ENCODE measurements at places on chromosomes 2 and 18.

DNA sequence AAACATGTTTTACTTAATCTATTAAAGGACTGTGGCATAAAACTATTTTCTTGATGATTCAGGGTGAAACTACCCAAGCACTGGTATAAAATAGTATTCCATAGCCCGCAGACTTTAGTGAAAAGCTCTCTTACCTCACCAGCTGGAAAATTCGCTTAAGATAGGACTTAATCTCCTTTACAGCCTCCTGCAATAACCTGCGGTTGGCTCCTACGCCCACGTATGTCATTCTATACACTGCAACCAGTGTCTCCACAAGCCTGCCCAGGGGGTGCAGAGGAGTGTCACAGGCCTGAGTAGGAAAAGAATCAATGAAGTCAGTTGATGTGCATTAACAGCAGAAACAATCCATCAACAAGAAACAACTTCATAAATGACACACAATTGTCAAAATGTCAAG is 11.3 kb upstream of the MPP4 start:
- no peak for DNase-seq

DNA sequence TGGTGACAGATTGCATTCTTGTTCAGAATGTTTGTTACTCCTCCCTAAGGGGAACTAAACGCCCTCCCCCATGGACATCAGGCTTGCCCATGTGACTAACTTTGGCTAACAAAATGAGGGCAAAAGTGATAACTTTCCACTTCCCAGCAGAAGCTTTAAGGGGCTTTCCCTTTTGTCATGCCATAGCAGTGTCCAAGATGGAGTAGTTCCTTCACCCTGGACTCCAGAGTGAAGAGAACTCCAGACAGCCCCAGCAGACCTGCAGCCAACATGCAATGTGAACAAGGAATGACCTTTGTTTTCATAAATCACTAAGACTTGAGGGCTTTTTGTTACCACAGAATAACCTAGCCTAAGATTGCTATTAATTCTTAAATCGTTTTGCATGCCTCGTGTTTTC is 163.5 kb downstream of the ZEB2 start:
- DNase-seq, result no peak

DNA sequence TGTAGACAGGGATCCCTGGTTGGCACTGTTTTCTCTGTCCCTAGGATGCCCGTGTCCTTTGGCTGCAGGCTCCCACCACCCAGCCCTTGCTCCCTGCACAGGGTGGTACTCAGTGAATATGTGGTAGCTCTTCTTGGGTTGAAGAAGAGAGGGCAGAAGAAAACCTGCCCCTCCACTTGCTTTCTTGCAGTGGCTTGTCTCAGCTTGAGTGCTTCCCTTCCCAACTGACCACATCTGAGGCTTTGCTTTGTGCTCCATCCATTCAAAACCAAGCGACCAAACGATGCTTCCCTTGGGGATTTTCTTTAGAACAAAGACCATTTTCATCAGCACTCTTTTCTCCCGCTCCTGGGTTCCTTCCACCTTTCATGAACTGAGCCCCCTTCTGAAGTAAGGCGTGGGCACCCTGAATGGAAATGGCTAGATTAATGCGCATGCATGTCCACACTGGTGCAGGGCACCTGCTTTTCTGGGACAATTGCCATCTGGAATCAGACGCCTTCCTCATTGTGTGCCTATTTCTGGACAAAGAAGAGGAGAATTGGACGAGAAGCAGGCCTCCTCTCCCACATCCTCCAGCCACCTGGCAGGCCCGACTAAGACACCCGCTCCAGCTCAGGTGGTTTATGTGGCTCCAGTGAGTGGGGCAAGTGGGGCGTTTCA is 59.1 kb downstream of the ARL4C start:
- DNase-seq, result no peak

GRCh38 chr18:48781988-48782363 is 168.8 kb downstream of the SMAD7 start:
- DNase-seq, result no peak

DNA sequence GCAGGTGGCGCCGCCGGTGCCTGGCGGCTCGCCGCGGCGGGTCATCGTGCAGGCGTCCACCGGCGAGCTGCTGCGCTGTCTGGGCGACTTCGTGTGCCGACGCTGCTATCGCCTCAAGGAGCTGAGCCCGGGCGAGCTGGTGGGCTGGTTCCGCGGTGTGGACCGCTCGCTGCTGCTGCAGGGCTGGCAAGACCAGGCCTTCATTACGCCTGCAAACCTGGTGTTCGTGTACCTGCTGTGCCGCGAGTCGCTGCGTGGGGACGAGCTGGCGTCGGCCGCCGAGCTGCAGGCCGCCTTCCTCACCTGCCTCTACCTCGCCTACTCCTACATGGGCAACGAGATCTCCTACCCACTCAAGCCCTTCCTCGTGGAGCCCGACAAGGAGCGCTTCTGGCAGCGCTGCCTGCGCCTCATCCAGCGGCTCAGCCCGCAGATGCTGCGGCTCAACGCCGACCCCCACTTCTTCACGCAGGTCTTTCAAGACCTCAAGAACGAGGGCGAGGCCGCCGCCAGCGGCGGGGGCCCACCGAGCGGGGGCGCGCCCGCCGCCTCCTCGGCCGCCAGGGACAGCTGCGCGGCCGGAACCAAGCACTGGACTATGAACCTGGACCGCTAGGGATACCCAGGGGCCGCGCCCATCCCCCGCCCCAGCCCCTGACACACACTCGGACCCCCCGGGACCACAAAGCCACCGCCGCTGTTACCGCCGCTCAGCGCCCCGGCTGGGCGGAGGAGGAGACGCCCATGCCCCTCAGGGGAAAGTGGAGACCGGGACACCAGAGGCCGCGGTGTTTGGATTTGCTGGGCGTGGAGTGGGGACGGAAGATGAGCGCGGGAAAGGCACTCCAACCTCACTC is 1.1 kb downstream of the CDK5R2 start:
- DNase-seq, result no peak

- DNase-seq, result no peak
Measured at GRCh38 chr2:109533823-109534222, 79.9 kb downstream of the SEPTIN10 start.

DNA sequence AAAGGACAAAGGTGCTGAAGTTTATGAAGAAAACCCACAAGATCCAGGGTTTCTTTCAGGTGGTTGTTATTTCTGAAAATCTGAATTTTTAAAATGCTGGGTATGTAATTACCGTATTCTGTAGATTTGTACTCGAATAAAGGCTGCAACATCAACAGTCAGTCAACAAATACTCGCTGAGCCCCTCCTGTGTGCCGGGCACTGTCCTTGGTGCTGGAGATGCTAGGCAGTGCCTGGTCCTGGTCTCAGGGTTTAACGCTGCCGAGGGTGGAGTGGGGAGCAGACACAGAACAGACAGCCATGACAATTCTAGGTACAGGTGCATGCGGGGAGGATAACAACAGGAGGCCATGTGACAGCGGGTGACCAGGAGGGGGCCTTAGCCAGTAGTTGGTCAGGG is 27.2 kb upstream of the PDIA6 start:
- DNase-seq, result no peak

DNA sequence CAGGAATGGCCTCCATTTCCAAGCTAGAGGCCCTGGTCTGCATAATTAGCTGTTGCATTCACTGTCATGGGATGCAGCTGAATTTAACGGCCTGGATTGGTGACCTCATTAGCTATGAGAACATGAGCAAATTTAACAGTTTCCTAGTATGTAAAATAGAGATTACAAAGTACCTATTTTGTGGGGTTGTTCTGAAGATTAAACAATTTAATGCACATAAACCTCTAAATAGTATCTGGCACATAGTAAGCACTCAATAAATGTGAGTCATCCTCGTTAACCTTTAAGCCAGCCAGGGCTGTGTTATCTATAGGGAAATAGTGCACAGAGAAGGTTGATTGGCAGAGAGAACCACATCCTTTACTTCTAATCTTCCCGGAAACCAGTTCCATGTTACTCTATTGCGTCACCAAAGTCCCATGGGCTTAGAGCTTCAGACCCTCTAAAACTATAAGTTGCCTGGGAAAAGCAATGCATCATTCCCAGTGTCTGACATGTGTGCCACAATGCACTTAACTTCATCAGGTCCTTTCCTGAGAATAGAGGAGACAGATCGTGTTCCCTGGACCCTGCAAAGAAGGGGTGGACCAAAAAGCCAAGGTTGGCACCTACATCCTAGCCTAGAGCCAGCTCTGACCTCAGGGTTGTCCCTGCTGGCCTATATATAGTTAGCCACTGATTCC is 196.5 kb downstream of the LNPK start:
- DNase-seq, result no peak

GRCh38 chr18:59788791-59789106 is 91.5 kb upstream of the CCBE1 start:
- DNase-seq, result no peak

DNA sequence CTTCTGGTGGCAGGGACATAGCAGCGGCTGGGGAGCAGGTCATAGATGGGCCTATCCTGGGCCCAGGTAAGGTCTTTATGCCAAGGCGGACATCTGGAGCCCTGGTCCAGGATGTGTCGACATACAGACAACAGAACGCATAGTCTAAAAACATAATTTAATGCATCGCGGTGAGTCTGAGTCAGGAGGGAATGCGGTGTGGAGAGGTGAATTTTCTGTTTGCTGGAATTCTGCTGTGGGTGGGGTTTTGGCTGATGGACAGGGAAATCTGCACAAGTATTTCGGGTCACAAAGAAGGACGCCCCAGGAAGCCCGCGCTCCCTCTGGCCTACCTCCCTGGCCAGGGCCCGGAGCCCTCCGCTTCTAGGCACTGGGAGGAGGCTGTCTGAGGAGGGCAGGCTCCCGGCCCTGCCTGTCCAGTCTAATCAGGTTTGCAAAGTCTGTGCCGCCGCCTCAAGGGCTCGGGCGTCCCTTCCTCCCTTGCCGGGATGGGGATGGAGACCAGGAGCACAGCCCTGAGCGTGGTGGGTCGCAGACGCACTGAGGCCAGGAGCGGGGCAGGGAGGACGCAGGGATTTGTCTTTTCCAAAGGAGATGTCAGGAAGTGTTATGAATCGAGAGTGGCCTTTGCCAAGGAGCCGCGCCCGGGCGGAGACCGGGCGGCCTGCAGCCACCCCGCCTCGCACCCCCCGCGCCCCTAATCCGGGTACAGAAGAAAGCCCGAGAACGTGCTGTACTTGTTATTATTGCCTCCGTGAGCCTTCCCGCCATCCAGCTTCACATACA is 2.3 kb downstream of the C1QL2 start:
- no peak for DNase-seq

- peak; percentile 89 for DNase-seq
Measured at GRCh38 chr2:100427627-100428258, 10.3 kb upstream of the CHST10 start.

DNA sequence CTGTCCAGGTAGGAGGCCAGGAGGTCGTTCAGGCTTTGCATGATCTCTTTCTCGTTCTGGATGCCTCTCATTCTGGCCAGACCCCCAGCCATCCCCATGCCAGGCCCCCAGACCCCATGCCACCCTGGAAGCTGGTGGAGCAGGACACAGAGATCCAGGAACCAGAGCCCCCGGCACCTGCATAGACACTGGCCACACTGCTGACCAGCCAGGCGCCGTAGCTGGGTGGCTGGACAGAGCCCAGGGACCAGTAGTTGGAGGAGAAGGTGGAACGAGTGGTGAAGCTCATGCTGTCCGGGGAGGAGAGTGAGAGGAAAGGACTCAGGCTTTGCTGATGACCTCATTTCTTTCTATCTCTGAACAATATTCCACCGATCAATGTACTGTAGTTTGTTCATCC is 35.5 kb downstream of the SLC4A5 start:
- DNase-seq, result no peak

GRCh38 chr2:85789271-85789670 is 35.5 kb downstream of the ATOH8 start:
- no peak for DNase-seq

DNA sequence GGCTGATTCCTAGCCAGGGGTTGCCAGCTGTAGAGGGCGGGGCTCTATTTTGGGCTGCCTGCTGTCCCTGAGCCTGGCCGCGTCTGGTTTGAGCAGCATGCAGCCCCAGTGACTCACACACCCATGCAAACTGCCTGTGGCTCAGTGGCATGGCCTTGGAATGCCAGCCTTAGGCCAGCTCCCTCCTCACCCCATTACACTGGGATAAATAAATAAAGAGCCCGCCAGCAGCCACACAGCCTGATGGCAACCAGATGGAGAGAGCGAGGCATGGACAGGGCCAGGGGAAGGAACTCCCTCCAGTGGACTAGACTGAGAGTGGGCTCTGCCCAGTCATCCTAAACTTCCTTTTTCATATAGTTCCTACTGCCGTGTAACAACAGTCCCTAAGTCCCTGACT is 18.3 kb downstream of the NHEJ1 start:
- DNase-seq, result no peak

DNA sequence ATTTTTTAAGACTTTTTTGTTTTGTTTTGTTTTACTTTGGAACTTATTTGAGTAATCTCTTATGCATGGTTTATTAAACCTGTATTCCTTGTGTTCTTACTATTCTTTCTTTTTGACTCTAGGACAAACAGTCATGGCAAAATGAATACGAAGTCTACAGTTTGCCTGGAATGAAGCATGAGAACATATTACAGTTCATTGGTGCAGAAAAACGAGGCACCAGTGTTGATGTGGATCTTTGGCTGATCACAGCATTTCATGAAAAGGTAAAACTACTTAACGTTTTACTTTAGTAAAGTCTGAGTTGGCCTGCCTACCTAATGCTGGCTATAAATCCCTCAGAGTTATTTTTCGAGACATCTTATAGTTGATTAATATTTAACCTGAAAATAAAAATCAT is 72.3 kb downstream of the ACVR2A start:
- no peak for DNase-seq

DNA sequence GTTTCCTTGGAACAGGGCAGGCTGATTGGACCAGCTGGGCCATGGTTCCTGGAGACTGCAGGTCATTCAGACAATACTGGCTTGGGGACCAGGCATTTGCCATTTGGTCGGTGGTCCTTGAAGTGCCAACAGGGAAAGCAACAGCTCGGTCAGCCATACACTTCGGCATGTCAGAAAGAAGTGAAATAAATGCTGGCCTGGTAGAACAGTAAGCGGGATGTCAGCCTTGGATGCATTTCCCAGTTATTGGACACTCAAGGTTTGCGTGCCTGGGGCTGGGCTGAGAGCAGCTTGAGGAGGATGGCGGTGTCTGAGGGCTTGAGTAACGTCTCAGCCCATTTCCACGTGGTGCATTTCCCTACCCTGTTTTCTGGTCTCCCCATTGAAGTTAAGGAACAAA is 75.4 kb downstream of the NCK2 start:
- no peak for DNase-seq

DNA sequence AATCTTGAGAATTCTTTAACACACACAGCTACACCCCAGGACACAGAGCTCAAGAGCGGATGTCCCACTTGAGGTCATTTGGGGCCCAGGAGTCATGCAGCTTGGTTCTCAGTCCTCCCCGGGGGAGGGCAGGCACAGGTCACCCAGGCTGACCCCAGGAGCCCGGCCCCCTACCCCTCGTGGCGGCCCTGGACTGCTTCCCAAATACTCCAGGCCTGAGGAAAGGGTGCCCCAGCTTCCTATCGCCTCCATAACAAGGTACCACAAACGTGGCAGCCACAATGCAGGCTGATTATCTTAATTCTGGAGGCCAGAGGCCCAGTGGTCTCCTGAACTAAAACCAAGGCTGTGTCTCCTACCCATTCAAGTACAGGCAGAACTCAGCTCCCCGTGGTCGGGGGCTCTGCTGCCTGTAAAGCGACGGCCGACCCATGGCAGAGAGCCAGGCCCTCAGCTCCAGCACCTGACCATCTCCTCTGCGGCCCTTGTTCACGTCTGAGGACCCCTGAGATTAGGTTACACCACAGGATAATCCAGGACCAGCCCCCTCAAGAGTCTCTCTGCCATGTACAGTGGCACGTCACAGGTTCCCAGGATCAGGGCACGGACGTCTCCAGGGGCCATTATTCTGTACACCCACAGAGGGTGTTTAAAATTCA is 10.5 kb downstream of the SLC66A2 start:
- DNase-seq, result no peak

Data from activated naive CD4-positive, alpha-beta T cell treated with anti-CD3 and anti-CD28 coated beads for 36 hours (primary cell).